ENCODE measurements at places on chromosomes 13 and 19.

GRCh38 chr13:63901630-63902029 is 2486.0 kb upstream of the PCDH20 start:
- DNase-seq = no peak

DNA sequence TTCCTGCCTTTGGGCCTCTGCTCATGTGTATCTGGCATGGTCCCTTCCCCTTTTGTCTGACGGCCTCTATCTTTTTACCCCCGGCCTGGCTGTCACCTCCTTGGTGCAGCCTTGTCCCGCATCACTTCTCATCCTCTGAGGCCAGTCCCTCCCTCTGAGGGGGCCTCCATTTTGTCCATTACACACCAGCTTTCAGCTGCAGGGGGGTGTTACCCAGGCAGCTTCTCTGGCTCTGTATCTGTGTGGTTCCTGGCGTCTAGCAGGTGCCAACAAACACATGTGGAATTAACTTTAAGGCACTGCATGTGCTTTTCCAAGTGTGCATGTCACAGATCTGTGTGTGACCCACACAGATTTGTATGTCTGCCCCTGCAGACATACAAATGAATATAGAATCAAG is 52.4 kb downstream of the LYL1 start:
- no peak for DNase-seq

- DNase-seq = no peak
These were observed 581.3 kb downstream of the DACH1 start for GRCh38 chr13:71285700-71286099.

DNA sequence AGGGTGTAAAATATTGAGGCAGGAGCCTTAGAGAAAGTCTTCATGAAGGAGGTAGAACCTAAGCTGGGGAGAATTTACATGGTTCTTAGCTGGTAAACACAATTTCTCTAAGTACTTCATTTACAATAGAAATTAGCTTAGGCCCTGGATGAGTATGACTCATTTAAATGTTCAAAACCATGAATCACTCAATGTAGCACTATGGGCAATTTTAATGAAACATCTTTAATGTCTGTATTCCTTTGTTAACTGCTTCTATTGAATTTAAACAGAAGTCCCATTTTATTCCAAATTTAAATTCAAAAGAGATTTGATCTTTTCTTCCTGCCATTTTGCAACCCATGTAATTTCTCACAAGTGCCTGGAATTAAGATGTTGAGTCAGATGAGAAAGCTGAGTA is 252.1 kb downstream of the RFC3 start:
- no peak for DNase-seq

GRCh38 chr13:26050568-26051230 is 1.1 kb downstream of the SHISA2 start:
- DNase-seq = no peak

- no peak for DNase-seq
These were observed 8.3 kb upstream of the FAM187B start for GRCh38 chr19:35236638-35237400.

- DNase-seq = no peak
These were observed 46.8 kb upstream of the FARP1 start for GRCh38 chr13:98096059-98096458.

DNA sequence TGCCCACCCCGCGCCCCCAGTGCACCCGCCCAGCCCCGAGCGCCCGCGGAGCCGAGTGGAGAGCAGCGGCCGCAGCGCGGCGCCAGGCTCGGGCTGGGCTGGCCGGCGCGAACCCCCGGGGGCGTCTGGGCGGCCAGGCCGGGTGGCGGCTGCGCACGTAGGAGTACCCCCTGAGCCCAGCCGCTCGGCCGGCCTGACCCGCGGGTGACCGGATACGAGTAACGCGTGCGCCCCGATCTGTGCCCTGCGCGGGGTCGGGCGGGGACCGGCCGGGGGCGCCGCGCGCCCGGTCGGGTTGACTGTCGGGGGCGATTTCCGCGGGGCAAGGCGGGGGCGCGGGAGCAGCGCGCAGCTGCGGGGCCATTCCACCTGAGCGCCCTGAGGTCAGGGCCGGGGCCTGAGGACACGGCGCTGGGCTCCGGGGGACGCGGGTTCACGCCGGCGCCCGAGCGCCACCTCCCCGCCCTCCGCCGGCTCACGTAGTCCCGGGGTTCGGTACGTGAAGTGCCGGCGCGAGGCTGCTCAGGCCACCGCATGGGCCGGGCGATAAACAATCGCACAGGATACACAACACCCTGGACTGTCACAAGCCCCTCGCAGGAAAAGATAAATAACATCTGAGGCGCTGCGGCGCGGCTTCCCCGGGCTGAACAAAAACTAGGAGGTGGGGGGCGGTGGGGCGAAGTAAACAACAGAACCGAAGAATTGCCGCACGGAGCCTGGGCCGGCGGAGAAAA is 37.6 kb upstream of the FLT1 start:
- DNase-seq = no peak

DNA sequence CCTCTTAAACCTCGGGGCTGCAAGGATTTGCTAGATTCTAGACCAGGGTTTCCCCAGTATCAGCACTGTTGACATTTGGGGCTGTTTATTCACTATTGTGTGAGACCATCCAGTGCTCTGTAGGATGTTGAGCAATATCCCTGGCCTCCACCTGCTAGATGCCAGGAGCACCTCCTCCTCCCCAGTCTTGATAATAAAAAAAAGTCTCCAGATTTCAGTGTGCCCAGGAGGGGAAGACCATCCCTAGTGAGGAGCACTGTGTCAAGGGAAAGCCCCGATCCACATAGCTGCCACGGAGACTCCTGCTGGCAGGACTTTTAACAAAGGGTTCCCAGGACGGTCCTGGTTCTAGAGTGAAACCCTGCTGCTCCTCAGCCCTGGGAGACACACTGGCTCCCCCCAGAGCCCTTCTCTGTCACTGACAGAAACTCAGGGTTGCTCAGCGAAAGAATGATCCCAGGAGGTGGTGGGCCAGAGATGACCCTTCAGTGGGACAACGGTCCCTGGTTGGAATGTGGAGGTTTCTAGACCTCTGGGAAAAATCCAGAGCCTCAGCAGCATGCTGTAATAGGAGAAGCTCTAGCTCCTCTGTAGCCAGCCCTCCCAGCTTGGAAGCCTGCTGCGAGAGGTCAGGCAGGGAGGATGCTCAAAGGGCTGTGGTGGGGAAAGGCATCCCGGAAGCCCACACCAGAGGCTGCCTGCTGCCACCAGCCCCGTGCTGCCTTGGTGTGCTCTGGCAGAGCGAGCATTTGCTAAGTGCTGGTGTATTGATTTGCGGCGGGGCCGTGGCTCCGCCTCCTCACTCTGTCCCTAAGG is 20.3 kb downstream of the LYL1 start:
- no peak for DNase-seq

GRCh38 chr13:109275852-109276251 is 510.5 kb downstream of the IRS2 start:
- no peak for DNase-seq

DNA sequence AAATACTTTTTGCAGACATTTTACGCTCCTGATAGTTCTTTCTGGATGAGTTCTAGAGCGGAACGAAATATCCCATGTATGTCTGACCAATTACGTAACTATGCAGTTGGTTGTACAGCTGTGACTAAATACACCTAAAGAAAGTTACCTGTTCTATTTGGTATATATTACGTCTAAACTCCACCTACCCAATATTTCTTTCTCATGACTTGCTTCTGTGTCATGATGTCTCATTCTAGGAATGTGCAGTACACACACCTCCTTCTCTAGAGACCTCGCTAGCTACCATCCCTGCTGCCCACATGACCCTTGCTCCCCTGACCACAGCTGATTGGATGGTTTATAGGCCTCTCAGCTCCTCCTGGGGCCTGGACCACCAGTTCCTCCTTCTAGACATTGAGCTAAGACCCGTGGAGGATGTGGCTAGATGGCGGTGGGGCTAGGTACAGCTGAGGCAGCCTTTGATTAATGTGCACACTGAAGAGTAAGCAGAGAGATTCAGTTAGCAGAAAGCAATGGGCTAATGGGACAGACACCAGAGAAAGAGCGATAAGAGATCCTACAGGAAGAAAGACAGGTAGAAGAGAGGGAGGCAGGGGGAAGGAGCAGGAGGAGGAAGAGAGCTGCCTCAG is 422.1 kb downstream of the COG6 start:
- DNase-seq = no peak

- DNase-seq = no peak
These were observed 196.0 kb downstream of the KLF5 start for GRCh38 chr13:73254827-73255226.

DNA sequence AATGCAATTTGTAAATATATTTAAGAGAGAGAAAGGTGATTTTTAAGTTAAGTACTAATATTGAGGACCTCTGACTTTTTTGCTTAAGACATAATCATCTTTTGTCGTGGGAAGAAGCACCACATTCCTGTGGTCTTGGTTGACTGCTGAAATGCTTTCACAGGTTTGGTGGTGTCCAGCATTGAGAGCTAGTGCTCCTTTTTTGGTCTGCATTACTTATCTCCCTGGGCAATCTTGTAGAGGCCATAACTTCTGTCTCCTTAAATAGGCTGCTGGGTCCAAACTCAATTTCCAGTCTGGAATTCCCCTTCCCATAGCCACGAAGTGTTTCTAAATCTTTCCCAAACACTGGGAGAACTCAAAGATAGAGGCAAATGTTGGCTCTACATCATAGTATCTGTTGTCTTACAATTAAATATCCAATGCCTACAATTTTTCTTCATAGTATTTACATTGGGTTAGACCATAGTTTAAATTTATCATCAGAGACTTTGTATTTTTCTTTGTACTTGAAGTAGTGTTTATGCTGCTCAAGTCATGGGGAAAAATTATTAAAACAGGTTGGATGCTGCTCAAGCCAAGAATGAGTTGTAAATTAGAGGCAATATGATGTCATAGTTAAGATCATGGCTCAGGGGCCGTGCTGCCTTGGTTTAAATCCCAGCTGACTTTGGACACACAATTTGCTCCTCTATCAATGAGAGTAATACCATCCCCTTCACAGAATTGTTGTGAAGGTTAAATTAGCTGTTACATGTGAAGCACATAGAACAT is 105.6 kb downstream of the POSTN start:
- no peak for DNase-seq

- DNase-seq = no peak
These were observed 603.0 kb downstream of the UQCRFS1 start for GRCh38 chr19:28609944-28610343.

DNA sequence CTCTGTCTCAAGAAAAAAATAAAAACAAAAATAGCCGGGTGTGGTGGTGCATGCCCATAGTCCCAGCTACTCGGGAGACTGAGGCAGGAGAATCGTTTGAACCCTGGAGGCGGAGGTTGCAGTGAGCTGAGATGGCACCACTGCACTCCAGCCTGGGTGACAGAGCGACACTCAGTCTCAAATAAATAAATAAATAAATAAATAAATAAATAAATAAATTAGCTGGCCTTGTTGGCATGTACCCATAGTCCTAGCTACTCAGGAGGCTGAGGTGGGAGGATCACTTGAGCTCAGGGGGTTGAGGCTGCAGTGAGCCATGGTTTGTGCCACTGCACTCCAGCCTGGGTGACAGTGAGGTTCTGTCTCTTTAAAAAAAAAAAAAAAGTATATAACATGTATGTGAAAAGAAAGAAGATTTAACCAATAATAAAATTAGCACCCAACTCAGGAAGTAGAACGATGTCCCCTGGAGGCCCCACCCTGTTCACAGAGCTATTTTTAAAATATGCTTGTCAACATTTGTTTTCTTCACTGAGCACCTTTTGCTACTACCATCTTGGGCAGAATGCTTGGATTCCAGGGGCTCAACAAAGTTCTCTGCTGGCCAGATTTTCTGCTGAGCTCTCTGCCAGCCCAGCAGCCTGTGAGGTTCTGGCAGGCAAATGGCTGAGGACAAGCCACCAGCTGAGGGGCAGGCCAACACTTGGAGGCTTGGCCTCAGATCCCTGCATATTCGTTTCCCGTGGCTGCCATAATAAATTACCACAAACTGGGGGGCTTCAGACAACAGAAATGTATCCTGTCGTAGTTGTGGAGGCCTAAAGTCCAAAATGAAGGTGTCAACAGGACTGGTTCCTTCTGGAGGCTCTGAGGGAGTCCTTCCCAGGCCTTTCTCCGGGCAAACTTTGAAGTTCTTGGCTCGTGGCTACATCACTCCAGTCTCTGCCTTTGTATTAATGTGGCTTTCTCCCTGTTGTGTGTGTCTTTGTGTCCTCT is 5.2 kb downstream of the SLC25A42 start:
- no peak for DNase-seq

DNA sequence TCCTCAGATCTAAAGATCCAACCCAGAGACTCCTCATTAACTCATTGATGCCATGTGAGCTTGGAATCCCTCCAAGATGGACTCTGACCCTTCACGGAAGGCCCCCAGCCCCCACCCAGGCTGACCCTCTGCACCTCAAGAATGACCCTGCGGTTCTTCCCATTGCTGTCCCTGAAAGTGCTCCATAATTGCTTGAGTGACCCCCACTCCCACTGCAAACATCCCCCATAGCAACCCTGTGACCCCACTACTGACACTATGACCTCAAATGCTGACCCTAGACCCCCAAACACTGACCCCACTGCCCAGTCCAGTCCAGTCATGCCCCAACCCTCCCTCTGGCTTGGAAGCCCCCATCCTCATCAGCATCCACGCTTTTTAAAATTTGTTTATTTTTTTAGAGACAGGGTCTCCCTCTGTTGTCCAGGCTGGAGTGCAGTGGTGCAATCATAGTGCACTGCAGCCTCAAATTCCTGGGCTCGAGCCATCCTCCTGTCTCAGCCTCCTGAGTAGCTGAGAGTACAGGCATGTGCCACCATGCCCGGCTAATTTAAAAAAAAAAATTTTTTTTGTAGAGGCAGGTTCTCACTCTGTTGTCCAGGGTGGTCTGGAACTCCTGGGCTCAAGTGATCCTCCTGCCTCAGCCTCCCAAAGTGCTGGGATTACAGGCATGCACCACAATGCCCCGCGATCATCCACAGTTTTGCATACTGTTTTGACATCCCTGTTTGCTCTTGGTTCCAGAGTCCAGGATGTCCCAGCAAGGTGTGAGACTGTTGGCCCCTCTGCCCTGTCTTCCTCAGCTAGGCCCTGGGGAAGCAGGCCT is 855 bp downstream of the LYL1 start:
- DNase-seq = no peak

DNA sequence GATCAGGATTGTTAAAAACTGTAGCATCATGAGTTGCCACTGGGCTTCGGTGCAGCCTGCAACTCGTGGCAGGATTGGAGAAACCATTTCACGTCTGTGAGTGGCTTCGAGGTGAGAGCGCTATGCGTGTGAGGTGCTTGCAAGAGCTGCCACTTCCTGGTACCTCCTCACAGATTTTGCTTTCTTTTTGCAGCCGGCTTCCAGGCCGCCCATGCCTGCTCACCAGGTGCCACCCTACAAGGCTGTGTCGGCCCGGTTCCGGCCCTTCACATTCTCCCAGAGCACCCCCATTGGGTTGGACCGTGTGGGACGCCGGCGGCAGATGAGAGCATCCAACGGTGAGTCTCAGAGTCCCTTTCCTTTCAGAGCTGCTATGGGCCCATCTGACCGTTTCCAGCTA is 57.9 kb upstream of the C1QTNF9 start:
- DNase-seq = peak; percentile 85

- no peak for DNase-seq
These were observed 1.8 kb downstream of the PIP5K1C start for GRCh38 chr19:3698386-3698950.

GRCh38 chr19:54207983-54208783 is 7.5 kb downstream of the RPS9 start:
- no peak for DNase-seq
